ENCODE measurements at places on chromosomes 3 and 15.
A peak's percentile ranks its signal among the peaks of the same experiment; 100 is the strongest.

DNA sequence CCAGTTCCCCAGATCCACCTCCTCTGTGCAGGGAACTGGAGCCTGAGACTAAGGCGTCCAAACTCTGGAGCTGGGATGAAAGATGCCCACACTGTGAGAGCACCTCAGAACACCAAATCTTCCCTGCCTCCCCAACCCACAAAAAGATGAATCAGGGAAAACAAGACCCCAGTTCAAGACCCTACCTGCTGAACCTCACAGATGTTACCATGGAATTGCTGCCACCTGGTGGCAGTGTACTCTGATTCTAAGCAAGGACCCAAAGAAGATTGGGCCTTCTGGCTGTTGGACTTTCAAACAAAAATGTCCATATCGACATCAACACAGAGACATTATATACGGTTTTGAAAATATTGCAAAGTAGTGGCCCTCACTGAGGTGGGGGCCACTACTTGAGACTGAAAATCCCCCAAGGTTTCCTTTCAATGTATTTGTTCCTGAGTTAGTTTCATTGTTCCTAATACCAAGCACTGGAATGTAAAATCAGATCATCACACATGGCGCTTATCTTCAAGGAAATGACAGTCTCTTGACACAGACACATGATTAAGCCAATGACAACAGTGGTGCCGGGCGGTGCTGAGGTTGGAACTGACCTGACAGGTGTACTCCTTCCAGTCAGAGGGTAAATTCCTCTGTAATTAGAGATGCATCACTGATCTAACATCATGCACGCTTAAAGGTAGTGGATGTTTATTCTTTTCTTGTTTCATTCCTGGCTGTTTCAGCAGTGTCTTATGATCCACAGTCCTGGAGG, 67.6 kb downstream of the SLC6A11 start:
- no peak for DNase-seq

GRCh38 chr15:59549301-59550185, 62.0 kb upstream of the GCNT3 start:
- no peak for DNase-seq

- DNase-seq = no peak
Measured at GRCh38 chr3:15755181-15755580, 42.6 kb downstream of the ANKRD28 start.

DNA sequence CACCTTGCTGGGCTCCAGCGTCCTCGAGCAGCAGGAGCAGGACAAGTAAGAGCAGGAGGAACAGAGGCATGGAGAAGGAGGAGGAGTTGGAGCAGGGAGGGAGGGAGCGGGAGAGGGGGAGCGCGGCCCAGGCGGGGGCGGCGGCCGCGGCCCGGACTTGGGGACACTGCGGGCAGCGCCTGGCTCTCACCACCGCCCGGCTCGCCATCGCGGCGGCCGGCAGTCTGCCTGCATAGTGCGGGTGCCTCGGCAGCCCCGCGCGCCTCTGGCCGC, 440 bp downstream of the DCBLD2 start:
- no peak for DNase-seq

DNA sequence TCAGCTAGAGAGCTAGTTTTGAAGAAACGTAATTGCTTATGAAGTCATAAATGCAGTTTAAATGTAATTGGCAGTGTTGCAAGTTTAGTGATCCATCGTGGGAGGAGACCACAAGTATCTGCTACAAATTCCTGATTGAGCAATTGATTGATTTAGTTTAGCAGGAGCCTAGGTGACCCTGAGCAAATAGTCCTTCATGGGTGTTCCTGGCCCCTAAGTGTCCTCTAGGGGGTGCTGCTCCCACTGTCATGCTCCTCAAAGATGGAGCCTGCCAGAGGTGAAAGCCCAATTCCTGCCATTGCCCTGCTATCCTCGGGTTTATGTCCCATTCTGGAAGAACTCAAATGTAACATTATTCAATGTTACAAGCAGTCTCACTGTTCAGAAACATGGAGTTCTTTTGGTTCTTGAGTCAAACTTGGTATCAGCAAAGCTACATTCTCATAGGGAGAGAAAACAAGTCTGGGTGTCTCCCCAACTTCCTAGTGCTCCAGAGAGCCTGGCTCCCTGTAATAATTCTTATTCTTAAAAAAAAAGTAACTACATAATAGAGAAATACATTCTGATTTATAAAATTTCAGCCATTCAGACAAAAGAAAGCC, 29.8 kb upstream of the SENP5 start:
- peak; percentile 68 for DNase-seq

- DNase-seq = no peak
Measured at GRCh38 chr15:101305820-101306255, 10.8 kb upstream of the SNRPA1 start.

DNA sequence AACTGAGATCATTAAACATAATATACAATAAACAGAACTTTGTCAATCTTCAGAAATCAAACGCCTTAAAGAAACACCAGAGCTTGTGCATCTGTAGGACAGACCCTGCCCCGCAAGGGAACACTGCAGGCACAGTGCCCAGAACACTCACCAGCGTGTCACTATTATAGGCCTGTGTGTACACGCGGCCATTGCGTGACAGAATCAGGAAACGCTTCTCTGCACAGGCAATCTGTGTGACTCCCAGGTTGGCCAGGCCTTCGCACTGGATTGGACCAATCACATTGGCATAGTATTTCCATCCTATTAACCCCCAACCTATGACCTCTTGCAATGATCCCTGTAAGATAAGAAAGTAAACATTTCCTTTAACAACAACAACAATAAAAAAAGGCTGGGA, 52.9 kb downstream of the HERC2 start:
- DNase-seq = no peak

DNA sequence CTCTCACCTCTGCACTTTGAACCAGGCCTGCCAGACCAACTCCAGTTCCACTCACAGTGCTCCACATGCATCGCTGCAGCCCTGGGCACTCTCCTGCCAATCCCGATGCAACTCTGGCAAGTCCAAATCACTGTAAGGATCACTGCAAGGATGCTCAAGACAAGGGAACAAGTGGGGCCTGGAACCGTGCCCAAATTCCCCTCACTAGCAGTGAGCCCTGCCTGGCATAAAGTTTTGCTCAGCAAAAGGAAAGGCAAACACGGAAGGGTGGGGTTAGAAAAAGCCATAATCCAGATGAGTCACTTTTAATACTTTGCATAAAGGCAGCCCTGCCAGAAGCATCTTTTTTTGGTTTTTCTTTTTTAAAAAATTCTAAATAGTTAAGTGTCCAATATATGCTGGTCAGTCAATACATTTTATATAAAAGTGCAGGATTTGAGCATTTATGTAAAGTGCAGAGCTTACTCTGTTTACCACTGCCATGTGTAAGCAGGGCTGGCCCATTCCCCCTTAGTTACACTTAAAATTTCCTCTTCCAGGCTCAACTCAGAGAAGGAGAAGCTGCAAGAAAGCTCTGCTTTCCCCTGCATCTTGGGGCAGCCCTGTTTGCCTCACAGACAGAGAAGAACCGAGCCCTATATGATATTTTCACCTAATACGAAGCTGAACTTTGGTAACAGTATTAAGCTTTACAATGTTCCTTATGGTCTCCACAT, 102.2 kb downstream of the CD47 start:
- no peak for DNase-seq

- DNase-seq = no peak
Measured at GRCh38 chr15:58606577-58607080, 142.9 kb downstream of the ADAM10 start.

- DNase-seq = no peak
Measured at GRCh38 chr15:40245666-40246450, 7.0 kb downstream of the PAK6 start.

DNA sequence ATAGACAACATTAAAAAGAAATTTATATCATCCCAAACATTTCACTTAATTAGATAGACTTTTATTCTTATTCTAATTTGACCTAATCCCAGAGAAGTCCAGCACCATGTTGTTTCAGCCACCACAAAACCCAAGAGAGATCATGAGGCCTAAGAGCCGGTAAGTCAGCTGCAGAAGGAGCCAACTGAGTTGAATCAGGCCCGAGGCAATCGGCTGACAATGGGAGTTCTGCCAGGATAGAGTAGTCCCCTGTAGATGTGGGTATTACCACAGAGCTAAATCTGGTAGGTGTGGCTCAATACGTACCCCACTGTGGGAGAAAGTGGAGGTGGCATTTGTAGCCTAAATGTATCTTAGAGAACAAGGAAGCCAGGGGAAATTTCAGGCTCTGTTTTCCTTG, 49.7 kb upstream of the UMPS start:
- no peak for DNase-seq

DNA sequence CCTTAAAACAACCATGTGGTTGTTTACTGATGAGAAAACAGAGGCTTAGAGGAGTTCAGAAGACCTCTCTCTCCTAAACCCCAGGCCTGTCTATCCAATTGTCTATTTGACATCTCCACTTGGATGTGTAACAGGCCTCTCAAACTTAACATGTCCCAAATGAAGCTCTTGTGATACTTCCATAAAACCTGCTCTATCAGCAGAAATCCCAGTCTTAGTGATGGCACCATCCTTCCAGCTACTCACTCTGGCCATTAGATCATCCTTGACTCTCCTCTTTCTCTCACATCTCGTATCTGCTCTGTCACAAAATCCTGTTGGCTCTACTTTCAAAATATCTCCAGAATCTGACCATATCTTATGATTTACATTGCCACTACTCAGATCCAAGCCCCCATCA, 28.8 kb downstream of the EHHADH start:
- DNase-seq = no peak

GRCh38 chr3:154247806-154248415, 76.4 kb downstream of the DHX36 start:
- no peak for DNase-seq

DNA sequence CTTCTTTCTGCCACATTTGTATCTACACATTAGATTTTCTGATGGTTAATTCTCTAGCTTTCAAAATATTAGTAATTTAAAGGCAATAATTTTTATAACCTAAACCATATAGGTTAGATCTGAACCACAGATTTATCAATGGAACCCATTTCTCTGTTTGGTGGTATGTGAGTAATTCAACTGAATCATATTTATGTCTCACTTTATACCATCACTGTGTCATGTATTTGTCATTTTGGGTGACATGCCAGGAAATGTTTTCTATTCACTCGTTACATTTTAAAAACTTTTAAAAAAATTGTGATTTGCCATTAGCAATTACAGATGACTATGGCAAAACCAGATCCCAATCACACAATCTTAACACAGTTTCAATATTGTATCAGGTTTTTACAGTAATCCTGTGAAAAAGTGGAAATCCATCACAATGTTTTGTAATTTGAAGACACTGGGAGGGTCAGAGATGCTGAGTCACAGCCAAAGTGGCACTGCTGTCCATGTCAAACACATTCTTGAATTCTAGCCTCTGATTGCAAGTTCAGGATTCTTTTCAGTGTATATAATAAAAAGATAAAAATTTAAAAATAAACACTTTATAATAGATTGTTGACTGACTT, 356.0 kb upstream of the RBMS3 start:
- no peak for DNase-seq

Data from stimulated activated naive CD8-positive, alpha-beta T cell treated with anti-CD3 and anti-CD28 coated beads, Interleukin-15, amount 100 ng/mL, for 72 hours (primary cell).